ENCODE measurements at places on chromosomes 7 and 10.

DNA sequence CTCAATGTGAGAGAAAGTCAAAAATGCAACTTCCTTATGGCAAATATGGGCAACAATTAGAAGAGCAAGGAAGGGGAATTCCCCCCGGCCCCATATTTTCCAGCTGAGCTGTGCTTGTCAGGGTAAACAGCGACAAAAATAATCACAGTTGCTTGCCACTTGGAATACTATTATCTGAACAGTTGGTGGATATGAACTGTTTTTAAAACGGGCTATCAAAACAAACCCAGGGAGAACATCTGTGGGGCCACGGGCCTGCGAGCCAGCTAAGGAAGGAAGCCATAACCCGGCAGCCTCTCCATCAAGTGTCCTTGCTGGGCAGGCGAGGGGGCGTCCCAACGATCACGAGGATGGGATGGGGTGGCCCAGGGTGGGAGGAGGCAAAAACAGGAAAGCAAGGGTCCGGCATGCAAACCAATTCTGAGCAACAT is 228.4 kb downstream of the ARHGAP12 start:
- DNase-seq: no peak

- DNase-seq: no peak
These were observed 395.2 kb downstream of the TFEC start for GRCh38 chr7:115635376-115635775.

DNA sequence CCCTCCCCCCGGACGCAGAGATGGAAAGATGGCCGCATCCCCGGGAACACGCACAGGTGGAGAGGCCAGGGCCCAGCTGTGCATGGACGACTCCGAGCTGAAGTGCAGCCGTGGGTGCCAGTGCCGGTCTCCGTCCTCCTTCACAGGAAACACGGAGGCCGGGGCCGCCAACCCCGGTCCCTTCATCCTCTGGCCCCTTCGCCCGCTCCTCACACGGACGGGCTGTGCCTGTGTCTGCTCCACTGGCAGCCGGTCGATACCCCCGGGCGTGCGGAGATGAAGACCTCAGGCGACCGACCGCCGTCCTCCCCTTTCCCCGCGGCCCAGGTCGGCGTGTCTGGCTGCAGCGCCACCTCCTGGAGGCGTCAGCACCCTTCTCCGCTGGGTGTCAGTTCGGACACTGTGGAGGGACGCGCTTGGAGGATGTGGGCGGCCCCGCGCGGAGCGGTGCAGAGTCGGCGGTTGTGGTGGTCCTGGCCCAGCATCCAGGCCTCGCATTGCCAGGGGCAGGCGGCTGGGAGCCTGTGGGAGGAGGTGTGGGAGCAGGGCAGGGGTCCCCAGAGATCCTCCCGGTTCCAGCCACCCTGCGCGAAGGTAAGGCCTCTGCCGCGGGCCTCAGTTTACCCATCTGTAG is 9.9 kb downstream of the ZNF511 start:
- DNase-seq: no peak

DNA sequence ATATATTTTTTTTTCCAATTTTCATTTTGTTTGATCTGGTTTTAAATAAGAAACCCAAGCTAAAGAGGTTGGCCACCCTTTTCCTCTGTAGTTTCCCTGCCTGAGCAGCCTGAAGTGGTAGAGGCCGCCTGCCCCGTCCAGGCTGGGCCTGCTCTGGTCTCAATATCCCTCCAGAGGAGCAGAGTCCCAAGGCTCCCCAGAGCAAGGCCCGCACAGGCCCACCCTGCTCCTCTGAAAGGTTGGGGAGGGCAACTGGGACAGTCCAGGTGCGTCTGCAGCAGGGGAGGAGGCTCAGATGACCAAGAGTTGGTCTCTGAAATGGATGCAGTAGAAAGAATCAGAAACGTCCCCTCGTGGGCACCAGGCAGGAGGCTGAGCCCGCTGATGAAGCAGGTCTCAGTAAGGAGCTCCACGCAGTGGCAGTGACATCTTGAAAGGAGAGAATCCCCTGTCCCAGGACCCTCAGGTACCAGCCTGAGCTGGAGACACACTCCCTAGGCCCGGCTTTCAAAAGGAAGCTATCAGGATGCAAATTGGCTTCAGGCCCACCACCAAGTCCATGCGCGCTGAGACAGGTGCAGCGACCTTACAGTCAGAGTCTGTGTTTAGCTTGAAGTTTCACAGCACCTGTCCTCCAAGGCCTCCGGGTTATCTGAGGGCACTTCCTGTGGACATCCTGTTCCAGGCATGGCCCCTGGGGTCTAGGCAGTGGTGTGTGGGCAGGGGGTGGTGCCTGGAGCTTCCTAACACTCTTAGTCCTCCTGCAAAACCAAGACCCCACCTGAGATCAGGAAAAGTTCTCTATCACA is 37.7 kb downstream of the EN2 start:
- no peak for DNase-seq

- DNase-seq: no peak
These were observed 4.1 kb downstream of the NEUROD6 start for GRCh38 chr7:31336202-31337001.

DNA sequence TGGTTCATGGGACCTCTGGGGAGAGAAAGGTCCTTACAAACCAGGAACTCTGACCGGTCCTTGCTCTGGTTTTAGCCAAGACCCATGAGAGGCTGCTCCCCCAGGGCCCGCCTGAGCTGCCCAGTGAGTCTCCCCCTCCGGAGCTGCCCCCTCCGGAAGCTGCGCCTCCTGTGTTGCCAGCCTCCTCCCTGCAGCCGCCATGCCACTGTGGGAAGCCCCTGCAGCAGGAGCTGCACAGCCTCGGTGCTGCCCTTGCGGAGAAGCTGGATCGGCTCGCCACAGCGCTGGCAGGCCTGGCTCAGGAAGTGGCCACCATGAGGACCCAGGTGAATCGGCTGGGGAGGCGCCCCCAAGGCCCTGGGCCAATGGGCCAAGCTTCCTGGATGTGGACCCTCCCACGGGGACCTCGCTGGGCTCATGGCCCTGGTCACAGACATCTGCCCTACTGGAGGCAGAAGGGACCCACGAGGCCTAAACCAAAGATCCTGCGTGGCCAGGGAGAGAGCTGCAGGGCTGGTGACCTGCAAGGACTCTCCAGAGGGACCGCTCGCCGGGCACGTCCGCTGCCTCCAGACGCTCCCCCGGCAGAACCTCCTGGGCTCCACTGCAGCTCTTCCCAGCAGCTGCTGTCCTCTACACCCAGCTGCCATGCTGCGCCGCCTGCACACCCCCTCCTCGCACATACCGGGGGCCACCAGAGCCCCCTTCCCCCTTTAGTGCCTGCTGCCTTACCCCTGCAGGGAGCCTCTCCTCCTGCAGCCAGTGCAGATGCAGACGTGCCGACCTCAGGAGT is 40.1 kb downstream of the ZNF467 start:
- DNase-seq: no peak

- DNase-seq: no peak
These were observed 73.2 kb downstream of the AP3M1 start for GRCh38 chr10:74077416-74077815.

DNA sequence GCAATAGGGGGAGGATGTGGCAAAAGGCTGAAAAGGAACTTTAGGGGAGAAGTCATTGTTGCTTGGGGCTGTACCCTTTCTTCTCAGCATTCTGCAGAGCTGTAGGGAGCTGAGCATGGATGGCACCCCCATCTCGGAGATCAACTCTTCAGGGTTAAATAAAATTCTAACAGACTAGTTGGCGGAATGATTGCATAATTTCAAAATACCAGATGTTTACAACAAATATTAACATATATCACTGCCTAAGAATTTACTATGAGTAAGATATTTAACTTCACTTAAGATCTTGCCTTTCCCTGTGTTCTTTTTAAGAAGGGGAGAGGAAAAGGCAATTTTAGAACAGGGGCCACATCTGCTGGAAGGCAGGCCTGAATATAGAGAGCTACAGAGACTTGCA is 509 bp upstream of the OR2F1 start:
- DNase-seq: no peak

DNA sequence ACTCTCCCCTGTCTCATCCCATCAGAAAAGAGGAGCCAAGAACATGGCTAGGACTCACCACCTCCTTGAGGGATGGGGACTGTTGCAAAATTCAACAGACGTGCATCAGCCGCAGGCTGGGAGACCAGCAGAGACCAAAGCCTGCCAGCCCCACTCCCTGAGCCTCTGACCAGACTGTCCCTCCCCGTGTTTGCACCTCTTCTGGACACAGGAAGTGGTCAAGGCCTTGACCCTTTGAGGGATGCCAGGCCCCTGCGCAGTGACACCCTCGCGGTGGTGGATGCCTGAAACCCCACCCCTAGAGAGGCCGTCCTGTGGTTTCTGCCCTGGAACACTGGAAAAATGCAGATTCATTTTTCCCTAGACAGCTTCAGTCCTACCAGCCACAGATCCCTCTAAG is 128.4 kb upstream of the TCF7L2 start:
- DNase-seq: no peak

DNA sequence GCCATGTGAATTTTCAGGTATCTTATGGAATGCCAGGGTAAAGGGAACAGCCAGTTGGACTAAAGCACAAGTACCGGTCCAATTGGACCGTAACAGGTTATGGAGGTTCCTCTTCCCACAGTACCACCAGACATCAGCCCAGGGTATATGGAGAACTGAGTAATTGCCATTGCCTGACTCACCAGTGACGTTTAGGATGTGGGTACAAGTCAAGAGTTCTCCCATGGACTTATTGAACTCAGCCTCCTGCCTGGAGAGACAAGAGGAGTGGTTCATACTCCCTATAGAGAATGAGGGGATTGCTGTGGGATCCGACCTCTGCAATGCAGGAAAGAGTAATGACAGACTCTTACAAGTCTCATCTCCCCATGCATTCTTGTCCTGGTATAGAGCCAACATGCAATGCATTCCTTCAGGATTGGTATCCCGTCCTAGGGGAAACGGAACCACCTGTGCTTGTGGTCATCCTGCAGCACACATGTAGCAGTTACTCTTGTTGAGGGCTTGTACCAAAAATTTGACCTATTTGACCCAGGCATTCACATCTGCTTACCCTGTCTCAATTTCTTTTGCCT is 30.7 kb upstream of the ELOVL3 start:
- no peak for DNase-seq

GRCh38 chr10:132448248-132448731 is 51.3 kb downstream of the PWWP2B start:
- DNase-seq: peak; percentile 54

DNA sequence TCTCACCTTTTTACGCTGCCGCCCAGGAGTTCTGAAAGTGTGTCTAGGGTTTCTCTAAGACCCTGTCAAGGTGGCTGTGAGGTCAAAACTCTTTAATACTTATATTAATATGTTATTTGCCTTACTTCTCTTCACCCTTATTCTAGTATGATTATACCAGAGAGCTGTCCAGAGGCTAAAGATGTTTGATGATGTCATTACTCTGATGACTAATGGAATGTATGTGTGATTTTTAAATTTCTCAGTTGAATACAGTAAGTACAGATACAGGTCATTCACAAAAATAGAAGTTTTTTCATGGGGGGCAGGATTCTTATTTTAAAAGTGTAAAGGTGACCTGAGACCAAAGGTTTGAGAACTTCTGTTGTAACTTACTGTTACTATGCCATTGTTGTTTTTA is 150.6 kb upstream of the FOXP2 start:
- no peak for DNase-seq

DNA sequence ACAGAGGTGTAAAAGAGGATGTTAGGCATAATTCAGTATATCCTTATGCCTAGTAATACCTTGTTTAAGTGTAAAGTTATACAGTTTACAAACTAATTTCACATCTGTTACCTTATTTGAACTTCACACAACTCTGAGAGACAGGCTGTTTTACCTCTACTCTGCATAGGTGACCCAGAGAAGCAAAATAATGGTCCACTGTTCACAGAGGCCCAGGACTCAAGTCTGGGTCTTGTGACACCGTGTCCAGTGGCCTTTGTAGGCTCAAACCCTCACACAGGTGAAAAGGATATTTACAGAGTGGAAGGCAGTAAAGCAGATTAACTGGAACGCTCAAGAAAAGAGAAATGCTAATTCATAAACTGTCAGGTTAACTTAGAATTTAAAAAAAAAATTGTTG is 32.1 kb downstream of the ASAH2 start:
- DNase-seq: no peak

- DNase-seq: peak; percentile 18
These were observed 45.8 kb upstream of the PRSS58 start for GRCh38 chr7:142303650-142304049.

GRCh38 chr7:90769036-90769435 is 172.9 kb downstream of the CDK14 start:
- no peak for DNase-seq

GRCh38 chr7:24025094-24025493 is 258.9 kb upstream of the NPY start:
- no peak for DNase-seq

DNA sequence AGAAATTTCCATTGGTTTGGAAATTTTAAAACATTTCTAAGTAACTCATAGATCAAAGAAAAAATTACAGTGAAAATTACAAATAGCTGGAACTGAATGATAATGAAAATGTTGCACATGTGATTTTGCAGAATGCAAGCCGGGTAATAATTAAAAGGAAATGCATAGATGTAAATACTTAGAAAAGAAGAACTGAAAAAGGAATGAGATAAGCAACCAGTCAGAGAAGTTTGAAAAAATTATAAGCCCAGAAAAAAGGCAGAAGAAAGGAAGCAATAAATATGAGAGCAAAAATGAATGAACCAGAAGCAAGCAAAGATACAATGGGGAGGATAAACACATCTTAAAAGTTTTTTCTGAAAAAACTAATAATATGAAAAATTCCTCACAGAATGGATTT is 3.2 kb upstream of the TMEM273 start:
- DNase-seq: no peak

DNA sequence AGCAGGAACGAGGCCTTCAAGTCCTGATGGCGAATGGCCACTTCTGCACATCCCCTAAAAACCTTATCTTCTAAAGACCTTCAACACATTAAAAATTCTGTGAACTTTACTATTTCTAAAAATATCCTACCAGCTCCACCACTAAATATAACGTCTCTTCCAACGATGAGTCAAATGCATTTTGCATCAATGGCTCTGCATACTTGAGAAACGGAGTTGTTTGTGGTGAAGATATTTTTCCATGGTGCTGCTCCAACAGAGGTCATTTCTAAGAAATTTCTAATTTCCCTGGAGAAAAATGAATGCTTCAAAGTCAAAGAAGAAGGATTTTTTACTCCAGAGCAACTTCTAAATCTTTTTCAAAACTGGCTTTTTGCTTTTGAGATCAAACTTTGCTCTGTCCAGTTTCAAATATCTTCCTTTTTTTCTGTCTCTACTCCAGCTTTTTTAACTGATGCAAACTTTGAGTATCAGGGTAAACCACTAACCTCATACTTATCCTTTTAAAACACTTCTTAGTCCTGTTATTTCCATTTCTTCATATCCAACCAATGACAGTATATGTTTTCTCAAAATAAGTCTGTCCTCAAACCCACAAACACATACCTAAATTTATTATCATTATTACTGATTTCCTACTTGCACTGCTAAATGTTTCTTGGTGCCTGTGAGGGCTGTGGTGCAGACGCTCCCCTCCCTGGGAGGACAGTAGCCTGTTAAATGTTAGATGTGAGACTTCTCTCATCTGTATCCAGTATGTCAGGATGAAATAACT is 258.1 kb downstream of the KLF6 start:
- no peak for DNase-seq

- DNase-seq: no peak
These were observed 54.8 kb downstream of the OTUD1 start for GRCh38 chr10:23493711-23494110.

Measured in HCT116 (cell line).